ENCODE measurements at places on chromosomes 3 and 15.

DNA sequence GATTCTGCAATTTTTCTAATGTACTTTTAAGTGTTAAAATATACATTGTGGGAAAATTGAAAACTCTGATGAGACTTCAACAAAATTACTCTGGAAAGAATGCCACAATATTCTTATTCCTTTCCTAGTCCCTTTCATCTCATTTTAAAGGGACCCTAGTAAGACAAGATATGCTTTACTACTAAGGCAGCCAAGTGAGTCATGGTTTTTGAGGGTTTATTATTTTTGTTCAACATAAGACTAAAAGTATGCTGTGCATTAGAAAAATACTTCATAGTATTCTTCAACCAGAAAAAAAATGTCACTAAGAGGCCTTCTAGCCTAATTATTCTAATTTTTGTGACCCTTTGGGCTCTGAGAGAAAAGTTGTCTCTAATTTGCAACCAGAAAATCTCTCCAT, 7.4 kb downstream of the IL12A start:
- no peak for DNase-seq

DNA sequence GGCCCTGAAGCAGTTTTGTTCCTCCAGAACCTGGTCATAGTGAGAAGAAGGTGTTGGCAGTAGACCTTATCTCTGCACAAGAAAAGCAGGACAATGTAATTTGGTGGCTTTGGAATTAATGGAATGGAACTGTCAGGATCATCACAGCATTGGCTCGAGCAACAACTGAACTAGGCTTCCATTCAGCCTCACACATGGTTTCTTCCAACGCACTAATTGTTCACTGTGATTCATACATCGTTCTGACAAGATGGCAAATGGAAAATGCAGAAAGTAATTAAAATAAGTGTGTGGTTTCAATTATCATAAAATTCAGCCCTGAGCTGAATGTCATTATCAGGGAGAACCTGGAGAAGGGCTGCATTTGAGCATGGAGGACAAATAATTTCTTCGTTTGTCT, 80.6 kb downstream of the MFSD1 start:
- no peak for DNase-seq

GRCh38 chr3:171731691-171732090, 78.6 kb downstream of the PLD1 start:
- DNase-seq = no peak

DNA sequence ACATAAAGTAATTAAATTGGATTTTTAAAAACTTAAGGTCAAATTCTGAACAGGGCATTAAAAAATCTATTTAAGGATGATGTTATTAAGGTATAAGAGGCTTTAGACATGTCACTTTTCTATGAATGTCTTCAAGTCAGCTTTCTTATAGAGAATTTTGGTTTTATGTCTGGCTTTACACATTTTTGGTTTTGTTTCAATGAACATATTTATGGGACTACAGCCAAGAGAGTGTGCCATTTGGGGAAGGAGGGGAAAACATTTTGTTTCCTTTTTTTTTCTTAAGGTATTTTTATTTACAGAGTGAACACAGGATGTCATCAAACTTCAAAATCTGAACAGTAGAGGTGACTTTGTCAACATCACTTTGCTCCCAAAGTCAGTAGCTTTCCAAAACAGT, 222.8 kb downstream of the DPH6 start:
- no peak for DNase-seq

DNA sequence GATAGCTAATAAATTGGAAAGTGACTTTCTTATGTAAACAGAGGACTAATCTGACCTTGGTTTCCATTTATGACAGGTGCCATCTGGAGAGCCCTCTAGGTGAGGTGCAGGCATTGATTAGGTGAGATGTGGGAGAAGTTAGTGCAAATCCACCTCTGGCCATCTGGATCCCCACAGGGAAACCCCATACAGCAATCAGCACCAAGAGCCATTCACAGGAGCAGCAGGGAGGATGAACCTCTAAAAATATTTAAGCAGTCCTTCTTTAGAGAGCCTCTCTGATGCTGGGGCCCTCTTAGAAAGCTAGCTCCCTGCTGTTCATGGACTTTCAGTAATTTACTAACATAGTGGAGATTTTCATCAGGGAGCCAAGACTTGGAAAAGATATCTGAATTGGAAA, 69.3 kb downstream of the CLSTN2 start:
- DNase-seq = no peak

- DNase-seq = no peak
Measured at GRCh38 chr3:34229876-34230275, 431.4 kb downstream of the PDCD6IP start.

DNA sequence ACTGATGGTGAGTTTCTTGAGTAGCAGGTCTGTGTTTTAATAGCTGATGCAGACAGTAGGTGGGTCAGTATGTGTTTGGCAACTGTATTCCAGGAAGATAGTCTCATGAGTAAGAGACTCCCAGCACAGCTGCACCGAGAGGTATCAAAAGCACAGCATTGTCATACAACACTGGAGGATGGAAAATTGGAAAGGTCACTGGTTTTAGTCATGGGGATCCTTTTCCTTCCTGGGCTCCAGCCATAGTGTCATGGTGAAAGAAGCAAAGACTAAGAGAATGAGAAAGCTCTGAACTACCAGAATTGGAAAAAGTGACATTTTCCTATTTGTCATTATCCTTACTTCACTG, 61.5 kb downstream of the P3H2 start:
- no peak for DNase-seq
